ENCODE measurements at places on chromosomes 4 and X.

GRCh38 chr4:25358515-25359275 lies 18.4 kb upstream of the ANAPC4 start:
- no peak for DNase-seq

DNA sequence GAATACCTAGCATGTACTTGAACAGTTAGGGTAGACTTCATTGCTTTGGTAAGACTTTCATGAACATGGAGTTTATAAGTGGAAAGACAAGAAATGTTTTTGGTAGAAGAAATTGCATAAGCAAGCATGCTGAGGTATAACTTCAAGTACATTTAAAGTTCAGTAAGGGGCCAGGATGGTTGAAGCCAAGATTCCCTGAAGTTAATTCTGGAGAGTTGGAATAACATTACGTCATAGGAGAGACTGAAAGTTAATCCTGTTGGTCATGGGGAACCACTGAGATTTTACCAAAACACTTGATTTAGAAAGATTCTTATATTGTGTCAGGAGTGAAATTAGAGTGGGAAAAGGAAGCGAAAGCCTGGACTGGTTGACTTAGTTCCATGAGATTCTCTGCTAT lies 767.5 kb upstream of the MAGEB2 start:
- peak; percentile 10 for DNase-seq

DNA sequence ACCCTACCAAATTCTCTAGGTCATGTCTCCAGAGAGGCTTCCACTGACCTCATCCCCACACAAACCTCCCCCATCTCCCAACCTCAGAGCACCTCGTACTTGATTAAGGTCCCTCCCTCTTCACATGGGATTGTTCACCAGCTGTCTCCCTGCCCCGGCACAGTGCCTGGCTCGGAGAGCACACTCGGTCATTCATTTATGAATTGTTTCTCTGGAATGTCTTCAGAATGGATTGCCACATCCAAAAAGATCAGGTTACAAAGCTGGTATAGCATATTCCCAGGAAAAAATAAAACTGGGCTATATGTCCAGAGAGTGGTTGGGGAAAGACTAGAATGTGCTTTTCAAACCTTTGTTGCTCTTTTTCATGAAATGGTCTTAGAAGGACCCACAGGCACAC lies 21.6 kb downstream of the JAKMIP1 start:
- DNase-seq: no peak

DNA sequence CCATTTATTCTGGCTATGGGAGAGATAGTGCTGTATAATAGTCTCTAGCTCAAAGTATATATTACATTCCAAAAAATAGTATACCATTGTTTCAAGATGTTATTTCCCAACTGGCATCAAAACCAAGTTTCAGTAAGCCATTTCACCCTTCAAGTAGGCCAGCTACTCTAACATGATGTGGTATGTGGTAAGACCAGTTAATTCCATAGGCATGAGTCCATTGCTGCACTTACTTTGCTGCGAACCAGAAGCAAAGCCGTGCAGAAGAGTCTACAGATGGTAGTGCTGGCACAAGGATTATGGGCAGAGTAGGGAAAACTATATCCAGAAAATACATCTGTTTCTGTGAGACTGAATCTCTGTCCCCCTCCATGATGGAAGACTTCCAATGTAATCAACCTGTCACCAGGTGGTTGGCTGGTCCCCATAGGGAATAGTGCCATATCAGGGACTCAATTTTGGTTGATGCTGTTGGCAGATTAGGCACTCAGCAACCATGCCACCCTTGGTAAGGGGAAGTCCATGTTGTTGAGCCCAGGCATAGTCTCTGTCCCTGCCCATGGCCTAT lies 49.8 kb upstream of the HSD17B10 start:
- DNase-seq: peak; percentile 58

DNA sequence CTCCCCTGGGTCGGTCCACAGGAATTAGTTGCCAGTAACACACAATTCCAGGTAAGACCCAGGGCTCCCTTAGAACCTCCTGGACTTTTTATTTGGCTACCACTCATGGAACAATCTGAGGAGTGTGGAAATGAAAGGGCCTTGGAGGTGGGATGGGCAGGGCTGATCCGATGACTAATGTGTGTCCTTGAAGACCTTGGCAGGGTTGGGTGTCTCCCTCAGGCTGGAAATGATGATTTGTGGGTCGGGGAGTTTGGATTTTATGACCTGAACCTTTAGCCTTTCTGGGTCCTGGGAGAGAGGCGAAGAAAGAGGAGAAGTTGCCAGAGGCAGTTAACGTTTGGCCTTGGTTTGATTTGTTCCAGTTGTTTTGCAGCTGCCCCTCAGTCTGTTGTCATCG lies 425.0 kb downstream of the MID1IP1 start:
- DNase-seq: no peak

GRCh38 chr4:140357868-140358267 lies 15.6 kb upstream of the SCOC start:
- DNase-seq: no peak

- peak; percentile 6 for DNase-seq
Observed at GRCh38 chr4:136526517-136526916, 1005.8 kb downstream of the PCDH18 start.

DNA sequence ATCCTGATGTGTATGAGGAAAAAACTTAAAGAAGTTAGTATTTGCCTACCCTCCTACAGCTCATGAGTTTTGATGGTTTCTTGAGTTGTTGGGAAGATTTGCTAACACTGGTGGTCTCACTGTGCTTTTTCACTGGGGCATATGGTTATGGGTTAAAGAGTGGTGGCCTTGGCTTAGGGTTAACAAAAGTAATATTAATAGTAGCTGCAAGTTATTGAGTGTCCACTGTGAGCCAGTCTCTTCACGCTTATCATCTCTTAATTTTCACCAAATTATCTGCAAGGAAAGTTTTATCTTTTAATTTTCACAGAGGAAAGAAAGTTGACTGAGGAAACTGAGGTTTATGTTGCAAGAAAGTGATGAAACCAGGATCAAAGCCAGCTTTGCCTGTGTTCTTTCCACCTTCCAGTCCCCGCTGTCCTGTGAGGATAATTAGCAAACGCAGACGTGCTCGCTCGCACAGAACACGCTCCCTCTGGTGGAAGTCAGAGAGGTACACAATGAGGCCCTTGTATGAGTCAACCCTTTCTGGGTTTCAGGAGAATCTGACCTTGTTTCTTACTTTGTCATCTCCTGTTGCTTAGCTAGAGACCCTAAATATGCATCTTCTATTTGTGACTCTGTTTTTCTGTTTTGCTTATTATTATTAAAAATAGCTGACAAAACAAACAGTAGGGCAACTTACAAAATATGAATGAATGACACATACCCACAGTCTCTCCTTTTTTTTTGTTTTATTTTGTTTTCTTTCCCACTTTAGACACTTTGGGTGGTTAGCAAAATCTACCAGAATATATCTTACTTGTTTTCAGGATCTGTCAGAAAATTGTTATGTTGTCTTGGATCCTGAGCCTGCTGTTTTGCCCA lies 94.3 kb downstream of the DDIT4L start:
- DNase-seq: peak; percentile 60

DNA sequence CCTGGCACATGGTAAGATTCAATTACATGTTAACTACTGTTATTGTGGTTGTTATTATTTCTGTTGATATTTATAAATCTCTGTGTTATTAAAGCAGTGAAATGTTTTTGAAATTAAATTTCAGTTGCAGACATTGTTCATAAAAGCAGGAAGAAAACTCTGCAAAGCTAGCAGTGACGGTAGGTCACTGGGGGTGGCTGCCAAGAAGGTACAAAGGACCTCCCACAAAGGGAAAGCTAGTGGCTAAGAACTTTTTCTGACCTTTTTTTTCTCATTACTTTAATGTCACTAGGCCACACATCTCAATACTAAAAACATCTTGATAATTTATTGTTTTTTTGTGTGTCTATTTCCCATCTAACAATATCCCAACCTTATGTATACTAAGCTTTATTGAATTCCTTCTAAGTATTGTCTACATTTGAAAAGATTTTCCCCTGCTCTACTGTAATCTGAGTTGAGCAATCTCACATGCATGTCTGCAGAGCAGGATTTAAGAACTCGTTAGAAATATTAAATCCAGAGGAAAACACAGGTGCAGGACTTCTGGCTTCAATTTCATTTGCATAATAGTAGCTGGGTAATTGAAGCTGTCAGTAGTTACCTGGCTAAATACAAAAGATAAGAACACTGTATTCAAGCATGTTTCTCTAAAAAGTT lies 197.3 kb downstream of the CFAP299 start:
- no peak for DNase-seq

DNA sequence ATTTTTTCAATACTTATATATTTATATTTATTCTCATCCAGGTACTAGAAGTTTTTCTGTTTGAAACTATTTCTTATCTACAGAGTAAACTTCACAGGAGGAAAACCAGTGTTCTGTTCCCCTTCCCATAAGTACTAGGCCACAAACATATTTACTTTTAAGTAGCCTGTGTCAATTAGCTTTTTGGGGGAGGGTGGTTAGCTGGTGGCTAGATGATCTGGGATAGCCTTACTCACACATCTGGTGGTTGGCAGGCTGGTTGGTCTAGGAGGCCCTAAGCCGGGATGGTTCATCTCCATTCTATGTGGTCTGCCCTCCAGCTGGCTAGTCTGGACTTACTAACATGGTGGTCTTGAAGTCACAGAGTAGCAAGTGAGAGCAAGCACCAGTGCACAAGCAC lies 6.2 kb downstream of the JADE3 start:
- no peak for DNase-seq

GRCh38 chr4:182803235-182803634 lies 114.0 kb downstream of the DCTD start:
- no peak for DNase-seq

GRCh38 chrX:139506333-139506732 lies 24.2 kb upstream of the F9 start:
- DNase-seq: no peak

- DNase-seq: no peak
Observed at GRCh38 chrX:119401569-119401968, 2.4 kb downstream of the SLC25A43 start.

- no peak for DNase-seq
Observed at GRCh38 chrX:48458711-48459110, 11.3 kb downstream of the SLC38A5 start.

- DNase-seq: peak; percentile 98
Observed at GRCh38 chrX:120549483-120550452, 11.0 kb downstream of the CUL4B start.

DNA sequence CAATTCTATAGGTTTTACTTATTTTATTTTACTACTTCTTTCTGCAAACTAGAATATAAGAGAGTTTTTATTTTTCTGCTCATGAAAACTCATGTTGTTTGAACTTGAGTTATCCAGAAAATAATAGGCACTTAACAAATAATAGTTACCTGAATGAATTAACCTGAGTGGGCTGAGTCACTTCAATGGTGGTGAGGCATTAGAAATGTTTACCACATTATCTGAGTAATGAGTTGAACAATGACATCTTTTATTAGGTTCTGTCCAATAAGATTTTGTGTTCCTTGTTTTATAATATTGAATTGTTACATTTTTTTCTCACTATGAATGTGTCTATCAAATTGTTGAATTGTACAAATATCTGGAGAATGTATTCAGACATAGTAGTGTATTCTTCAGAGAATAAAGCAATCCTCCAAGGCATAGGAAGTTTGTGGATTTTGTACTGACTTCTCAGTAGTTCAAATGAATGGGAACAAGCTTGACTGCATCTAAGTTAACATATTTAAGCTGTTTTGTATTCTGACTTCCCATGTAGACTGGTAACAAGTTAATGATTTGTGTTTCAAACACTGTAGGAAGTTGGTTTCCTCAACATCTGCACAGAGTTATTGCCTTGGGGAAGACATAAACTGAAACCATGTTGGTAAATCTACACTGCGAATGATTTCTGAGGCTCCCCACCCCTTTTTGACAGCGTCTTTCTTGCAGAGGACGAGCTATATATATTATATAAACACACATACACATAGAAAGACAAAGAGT lies 1808.9 kb upstream of the TENM3 start:
- DNase-seq: no peak

- DNase-seq: no peak
Observed at GRCh38 chr4:105596684-105597083, 44.3 kb downstream of the ARHGEF38 start.

DNA sequence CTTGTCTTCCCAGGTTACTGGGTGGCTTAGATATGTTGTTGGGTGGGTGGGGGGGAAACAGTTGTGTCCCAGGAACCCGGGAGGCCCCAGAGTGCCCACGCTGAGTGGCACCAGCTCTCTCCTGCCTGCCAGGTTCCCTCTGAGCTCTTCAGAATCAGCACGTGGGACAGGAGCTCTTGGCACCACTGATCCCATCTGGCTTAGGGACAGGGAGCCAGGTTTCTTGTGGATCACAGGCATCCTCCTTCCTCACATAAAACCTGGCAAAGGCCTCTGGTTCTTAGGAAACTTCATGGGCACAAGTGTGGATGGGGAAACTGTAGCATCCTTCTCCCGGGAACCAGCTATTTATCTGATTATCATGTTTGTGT lies 3.4 kb downstream of the GPR78 start:
- no peak for DNase-seq

GRCh38 chr4:102114118-102114630 lies 231.1 kb downstream of the SLC39A8 start:
- peak; percentile 3 for DNase-seq

GRCh38 chr4:77203380-77204197 lies 46.6 kb downstream of the CCNG2 start:
- peak; percentile 62 for DNase-seq

Data from astrocyte (in vitro differentiated cells and primary cell).